ENCODE measurements at places on chromosomes 2 and 18.
A peak's percentile ranks its signal among the peaks of the same experiment; 100 is the strongest.

DNA sequence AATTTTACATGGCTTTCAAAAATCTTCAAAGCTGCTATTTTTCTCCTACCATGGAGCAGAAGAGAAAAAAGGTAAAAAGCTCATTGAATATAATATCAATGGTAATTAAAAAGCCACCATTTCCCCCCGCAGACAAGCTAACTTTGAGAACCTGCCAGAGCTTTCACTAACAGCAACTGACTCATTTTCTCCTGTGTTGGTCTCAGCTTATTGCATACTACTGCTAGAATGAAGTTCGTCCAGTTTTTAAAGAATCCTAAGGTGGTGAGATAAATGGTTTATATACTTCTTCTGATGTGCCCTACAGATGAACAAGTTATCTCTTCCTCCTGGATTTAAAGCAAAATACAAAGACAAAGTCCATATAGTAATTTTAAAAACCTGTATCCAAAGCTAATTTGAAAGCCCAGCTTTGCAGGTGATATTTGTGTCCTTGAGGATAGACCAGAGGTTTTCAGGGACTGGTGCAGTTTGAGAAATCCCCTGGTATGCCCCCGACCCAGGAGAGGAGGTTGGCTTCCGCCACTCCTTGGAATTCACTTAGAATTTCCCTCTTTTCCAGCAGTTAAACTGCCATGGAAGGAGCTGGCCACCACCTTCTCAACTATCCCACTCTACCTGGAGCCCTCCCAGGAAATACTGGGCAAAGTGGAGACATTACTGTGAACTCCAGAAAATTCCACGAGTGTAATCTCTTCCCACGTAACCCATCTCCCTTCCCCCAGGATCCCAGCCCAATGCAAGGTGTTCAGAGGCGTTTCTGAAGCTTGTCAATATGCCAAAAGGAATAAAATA is 17.5 kb downstream of the YPEL5 start:
- DNase-seq = no peak

DNA sequence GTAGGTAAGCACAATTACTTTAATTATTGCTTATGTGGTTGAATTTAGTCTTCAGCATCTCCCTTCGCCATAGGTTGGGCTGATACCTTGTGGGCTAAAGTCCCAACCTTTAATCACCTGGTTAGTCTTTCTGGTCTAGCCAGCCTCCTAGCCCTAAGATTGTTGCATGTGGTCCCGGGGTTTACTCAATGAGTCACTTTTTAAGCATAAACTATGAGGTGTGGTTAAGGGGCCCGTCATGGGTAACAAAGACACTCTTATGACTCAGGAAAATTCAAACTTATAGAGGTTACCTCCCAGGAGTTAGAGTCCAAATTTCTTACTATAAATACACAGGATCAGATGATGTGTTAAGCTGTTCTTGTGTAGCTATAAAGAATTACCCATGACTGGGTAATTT is 841.6 kb downstream of the TRIB2 start:
- DNase-seq = no peak

GRCh38 chr2:10124538-10125045 is 2.1 kb downstream of the RRM2 start:
- peak; percentile 41 for DNase-seq

DNA sequence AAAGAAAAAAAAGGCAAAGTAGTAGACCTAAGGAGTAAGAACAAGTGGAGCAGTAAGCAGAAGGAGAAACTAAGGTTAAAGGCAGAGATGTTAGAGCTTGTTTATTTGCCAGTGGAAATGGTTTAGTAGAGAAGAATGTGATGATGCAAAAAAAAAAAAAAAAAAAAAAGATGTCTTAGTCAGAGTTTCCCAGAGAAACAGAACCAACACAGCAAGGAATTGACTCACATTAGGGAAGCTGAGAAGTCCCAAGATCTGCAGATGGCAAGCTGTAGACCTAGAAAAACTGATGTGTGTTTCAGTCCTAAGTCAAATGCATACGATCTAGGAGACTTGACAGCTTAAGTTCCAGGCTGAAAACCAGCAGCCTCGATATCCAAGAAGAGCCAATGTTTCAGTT is 1548.8 kb upstream of the LRRTM1 start:
- no peak for DNase-seq

DNA sequence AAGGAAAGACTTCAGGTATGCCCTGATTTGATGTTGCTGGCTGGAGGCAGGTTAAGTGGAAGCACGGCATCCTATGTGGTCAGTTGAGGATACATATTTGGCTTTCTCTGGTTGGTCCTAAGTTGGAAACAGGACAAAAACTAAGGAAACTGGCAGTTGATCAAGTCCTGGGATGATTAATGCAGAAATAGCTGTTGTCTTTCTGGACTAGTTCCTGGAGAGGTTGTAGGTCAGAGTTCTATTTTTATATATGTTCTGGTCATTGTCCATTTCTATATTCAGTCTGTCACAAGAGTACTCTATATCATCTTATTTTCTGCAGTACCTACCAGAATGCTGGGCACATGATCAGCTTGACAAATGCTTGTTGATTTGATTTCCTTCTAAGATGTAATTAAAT is 4.0 kb upstream of the SLC35F5 start:
- DNase-seq = no peak

DNA sequence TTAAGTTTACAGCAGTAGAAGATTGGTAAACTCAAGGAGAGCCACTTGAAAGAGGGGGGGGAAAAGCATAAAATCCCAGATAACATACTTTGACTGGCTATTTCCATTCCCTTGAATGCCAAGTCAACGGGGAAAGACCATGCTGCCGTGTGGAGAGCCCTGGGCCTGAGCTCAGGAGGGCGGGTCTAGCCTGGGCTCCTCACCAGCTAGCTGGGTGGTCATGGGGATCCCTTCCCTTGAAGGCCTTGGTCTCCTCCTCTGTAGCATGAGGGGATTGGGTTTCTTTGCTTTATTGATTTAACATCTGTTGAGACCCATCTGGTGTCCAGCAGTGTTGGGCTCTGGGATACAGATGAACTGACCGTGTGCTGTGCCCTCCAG is 35.0 kb downstream of the TEX51 start:
- peak; percentile 31 for DNase-seq

DNA sequence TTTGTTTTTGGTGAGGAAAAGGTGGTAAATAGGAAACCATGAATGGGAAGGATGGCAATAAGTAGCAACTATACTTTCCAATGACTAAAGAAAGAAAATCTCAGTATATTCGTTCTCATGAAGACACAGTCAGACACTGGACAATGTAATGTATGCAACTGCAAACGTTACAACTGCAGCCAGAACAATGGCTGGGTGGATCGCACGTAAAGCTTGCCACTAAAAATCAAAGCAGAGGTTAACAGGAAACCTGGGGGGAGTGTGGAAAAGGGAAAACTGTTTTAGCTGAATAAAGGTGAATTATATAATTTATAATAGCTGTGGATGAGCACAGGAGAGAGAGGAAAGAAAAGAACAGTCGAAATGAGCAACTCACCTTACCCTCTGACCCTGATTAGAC is 33.3 kb downstream of the NEMP2 start:
- no peak for DNase-seq

GRCh38 chr18:8608795-8609658 is at the start of gene RAB12:
Gene RAB12, plus strand, starts transcription at chr18:8609437. Its CDS starts 3 bp downstream, at chr18:8609440.
- DNase-seq = peak; percentile 47

DNA sequence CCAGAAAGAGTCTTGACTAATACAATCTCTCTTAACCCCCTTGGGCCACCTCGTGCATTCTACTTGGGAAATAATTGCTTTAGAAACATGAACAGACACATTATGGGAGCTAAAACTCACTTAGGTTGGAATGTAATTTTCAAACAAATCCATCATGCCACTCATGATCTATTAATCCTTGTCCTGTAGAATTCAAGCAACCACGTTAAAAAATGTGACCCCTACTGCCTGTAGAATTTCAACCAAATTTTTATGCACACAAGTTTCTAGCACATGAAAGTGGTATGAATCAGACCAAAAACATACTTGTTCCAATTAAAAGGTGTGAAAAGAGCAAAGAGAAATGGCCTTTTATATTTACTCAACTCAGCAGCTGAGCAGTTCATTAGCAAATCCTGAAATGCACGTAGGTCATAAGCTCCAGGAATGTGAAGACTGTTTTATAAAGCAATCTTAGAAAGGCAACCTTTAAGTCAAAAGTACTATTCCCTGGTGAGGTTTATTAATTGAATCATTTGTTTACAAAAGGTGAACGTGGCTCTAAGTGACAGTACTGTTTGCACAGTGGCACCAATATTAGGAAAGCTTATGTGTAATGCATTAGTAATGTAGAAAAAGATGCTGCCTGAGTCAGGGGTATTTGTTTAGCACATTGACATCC is 459.4 kb upstream of the UBE2E3 start:
- no peak for DNase-seq

- no peak for DNase-seq
Measured at GRCh38 chr2:45128580-45128997, 119.3 kb upstream of the SIX2 start.

- DNase-seq = no peak
Measured at GRCh38 chr2:239870276-239870675, 154.9 kb downstream of the NDUFA10 start.

DNA sequence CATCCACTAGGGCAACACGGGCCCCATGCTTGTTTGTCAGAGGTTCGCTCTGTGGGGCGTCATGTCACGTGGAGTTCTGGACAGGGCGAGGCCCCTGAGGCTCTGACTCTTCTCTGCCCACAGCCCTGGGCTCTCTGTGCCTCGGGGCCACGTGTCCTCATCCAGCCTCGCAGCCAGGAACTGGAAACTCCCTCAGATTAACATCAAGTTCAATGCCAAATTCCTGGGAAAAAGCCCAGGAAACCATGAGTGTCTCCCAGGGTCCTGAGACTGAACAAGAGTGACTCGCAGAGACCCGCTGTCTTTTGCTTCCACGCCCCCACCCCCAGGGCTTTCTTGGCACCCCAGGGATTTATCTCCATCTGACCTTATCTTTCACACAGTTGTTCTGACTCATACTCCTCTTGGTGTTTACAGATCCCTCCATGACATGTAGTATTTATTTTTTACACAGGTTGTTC is 174.0 kb upstream of the PIEZO2 start:
- DNase-seq = no peak

DNA sequence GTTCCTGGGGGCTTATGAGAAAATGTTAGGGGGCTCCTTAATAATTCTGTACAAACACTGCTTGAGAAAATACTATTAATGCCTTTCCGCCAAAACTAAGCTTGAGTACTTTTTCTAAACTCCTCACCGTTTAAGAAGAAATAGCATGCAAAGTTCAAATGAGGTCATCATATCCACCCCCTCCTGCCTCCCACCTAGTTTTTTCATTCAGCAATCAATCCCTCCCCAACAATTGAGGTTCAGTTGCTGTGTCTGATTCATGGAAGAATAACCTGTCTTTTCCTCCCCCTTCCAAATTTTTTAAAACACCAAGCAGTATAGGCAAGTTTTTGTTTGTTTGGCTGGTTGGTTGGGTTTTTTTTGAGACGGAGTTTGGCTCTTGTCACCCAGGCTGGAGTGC is 24.4 kb upstream of the RMP24 start:
- DNase-seq = no peak

DNA sequence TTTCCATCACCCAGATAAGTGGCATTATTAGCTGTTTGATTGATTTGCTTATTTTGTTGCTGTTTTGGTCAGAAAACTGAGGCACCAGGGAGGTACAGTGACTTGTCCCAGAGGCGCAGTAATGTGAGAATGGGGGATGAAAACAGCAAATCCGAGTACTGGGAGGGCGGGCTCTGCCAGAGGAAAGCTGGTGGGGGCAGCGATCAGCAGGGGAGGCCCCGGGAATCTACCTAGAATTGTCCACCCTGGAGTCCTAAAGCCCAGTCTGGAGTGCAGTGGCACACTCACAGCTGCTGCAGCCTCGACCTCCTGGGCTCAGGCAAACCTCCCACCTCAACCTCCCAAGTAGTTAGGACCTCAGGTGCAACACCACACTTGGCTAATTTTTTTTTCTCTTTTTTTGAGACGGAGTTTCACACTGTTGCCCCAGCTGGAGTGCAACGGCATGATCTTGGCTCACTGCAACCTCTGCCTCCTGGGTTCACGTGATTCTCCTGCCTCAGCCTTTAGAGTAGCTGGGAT is 17.0 kb upstream of the PTMA start:
- no peak for DNase-seq

DNA sequence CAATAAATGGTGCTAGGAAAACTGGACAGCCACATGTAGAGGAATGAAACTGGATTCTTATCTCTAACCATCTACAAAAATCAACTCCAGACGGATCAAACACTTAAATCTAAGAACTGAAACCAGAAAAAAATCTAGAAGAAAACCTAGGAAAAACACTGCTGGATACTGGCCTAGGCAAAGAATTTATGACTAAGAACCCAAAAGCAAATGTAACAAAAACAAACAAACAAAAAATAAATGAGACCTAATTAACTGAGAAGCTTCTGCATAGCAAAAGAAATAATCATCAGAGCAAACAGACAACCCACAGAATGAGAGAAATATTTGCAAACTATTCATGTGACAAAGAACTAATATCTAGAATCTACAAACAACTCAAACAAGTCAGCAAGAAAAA is 314.0 kb upstream of the REV1 start:
- DNase-seq = no peak

- DNase-seq = no peak
Measured at GRCh38 chr2:143132355-143132754, 3.1 kb downstream of the ARHGAP15 start.

DNA sequence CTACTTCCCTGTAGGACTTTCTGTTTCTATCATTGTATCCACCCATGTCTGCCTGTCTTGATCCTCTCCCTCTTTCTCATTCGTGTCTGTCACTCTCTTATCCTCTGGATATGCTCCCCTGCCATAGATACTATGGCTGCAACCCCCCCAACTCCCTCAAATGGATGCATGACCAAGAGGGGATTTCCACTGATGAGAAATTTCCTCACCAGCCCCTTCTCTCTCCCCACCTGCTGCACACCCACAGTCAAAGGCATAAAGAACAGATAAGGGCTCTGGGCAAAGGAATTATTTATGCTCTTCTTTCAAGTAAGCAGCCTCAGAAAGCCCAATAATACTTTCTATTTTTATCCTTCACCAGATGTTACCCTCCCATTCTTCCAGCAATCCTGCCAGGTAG is 121.3 kb downstream of the FOXI3 start:
- no peak for DNase-seq

DNA sequence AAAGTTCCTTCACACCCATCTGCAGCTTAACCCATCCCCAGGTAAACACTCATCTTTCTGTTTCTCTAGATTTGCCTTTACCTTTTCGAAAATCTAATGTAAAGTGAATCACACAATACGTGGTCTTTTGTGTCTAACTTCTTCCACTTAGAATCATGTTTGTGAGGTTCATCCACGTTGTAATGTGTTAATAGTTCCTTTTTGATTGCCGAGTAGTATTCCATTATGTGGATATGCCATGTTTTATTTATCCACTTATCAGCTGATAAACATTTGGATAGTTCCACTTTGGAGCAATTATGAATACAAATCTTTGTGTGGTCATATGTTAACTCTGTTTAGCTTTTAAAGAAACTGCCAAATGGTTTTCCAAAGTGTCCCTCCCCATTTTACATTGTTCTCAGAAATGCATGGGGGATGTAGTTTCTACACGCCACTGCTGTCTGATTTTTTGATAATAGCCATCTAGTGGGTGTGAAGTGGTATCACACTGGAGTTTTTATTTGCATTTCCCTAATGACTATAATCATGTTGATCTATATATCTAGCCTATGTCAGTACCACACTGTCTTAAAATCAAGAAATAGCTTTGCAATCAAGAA is 22.3 kb downstream of the PECR start:
- DNase-seq = no peak
